ENCODE measurements at places on chromosomes 5 and 9.
A peak's percentile ranks its signal among the peaks of the same experiment; 100 is the strongest.

DNA sequence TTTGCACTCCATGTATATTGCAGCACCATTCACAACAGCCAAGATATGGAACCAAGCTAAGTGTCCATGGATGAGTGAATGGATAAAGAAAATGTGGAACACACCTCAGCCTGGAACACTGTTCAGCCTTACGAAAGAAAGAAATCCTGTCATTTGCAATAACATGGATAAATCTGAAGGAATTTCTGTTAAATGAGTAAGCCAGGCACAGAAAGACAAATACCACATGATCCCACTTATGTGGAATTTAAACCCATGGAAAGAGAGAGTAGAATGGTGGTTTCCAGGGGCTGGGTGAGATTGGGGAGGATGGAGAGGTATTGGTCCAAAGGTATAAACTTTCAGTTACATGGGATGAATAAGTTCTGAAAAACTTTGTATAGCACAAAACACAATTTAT, 228.9 kb upstream of the CD180 start:
- DNase-seq: no peak

DNA sequence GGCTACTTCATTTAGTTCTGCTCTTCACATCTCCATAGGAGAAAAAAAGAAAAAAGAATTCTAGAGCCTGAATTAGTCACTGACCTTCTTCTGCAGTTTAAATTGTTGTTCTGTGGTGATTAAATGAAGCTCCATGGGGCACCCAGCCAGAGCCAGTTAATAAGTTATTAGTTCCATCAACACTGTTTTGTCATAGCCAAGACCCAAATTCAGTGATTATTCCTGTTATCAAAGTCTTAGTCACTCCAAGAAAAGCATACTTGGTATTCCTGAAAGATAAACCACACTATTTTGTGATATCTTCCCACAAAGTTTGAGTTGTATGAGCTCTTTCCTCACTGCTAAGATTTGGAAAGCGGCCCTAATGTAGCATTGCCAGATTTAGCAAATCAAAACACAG, 134.8 kb upstream of the RGMB start:
- DNase-seq: no peak

GRCh38 chr9:109586993-109587392, 88.9 kb upstream of the PTPN3 start:
- DNase-seq: no peak

DNA sequence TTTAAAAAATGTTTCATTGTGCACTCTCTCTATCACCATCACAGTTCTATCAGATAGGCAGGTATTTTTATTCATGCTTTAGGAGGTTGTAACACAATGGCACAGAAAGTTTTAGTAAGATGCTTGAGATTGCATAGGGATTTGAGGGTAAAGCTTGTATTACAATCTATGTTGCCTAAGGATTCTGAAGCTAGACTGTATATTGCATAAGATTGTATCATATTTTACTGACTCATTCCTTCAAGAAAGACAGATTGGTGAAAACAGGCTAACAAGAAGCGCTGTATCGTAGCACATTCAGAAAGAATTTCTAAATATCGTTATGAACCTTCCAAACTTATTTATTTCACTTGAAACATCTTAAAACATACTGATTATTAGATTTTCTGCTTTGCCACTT, 577.7 kb downstream of the EBF1 start:
- DNase-seq: no peak

- DNase-seq: peak; percentile 34
These were observed 845 bp downstream of the ECSCR start for GRCh38 chr5:139461698-139462097.

DNA sequence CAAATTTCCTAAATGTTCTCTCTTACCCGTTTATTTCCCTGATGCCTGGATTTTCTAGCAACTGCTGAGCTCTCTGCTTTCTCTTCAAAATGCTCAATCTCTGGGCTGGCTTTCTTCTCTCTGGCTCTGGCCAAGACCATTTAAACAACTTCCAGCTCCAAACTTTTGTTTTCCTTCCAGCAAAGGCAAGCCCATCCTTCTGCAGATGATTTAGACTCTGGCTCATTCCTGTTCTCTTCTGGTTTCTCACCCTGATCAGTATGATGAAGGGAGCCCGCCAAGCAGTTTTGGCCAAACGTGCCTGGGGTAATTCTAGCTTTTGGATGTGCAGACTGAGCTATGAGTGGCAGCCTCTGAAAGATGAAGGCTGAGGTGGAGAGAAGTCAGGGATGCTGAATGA, 78.1 kb downstream of the HSPA4 start:
- DNase-seq: no peak

DNA sequence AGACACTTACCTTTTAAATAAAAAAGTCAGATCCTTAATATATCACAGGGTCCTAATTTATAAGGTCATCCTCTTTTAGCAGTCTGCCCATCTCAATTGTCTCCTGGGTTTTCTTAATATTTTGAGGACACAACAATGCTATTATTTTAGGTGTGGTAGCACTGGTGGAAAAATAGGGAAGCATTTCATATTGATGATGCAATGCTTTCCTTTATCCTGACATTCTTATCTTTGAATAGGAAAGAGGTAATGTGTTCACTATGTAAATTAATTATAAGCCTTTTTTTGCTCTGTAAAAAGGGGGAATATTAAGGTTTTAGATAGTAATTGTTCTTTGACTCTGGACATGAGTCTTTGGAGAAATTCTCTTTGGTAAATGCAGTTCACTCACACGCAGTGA, 164.7 kb downstream of the YTHDC2 start:
- no peak for DNase-seq

- no peak for DNase-seq
These were observed 1053.5 kb downstream of the NR2F1-AS1 start for GRCh38 chr5:92527311-92528078.

- DNase-seq: no peak
These were observed 164.2 kb downstream of the SEMA6A start for GRCh38 chr5:116410336-116410890.

DNA sequence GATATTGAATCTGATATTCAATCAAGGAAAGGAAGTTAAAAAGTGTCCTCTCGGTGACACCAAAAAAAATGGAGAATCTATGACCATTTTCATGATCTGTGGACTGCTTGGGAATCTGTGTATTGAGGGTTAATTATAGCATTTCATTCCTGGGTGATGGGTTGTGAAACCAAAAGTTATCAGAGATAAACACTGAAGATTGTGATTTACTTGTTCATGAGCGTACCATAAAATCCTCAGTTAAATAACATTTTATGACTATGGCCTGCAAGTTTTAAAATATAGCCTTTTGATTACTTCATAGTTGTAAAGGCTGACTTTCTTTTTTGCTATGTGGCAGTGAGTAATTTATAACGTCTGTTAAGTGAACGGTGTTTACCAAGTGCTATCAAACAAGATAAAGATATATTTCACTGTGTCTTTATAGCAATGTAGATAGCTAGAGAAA, 267.9 kb upstream of the SEMA6A start:
- no peak for DNase-seq

DNA sequence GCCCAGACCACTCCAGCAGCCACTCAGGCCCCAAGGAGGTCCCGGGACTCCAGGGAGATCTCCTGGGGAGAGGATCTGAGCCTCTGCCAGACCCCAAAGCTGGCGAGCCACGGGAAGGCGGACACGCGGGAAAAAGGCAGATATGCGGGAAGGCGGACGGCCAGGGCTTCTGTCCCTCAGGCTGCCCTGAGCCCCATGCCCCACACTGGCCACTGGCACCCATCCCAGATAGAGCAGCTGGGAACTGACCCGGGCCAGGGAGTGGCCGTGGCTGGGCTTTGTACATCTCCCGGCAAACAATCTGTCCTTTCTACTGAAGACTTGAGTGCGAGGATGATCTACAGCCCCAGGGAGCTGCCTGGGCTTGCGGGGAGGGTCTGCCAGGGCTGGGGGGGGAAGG, 21.1 kb upstream of the NOTCH1 start:
- DNase-seq: no peak

DNA sequence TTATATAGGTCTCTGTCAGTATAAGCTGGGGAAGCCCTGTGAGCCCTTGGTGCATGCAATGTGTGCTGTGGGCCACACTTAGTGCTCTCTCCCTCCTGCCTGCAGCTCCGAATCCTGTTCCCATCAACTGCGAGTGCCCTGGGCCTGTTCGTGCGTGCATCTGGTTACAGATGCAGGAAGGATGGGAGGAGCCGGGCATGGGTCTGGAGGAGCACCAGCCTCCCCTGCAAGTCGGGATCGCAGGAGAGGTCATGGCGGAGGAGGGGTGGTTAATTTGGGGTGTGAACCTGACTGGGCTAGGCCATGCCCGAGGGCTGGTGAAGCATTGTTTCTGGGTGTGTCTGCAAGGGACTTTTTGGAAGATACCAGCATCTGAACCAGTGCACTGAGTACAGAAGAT, 274.6 kb upstream of the IRX4 start:
- no peak for DNase-seq

DNA sequence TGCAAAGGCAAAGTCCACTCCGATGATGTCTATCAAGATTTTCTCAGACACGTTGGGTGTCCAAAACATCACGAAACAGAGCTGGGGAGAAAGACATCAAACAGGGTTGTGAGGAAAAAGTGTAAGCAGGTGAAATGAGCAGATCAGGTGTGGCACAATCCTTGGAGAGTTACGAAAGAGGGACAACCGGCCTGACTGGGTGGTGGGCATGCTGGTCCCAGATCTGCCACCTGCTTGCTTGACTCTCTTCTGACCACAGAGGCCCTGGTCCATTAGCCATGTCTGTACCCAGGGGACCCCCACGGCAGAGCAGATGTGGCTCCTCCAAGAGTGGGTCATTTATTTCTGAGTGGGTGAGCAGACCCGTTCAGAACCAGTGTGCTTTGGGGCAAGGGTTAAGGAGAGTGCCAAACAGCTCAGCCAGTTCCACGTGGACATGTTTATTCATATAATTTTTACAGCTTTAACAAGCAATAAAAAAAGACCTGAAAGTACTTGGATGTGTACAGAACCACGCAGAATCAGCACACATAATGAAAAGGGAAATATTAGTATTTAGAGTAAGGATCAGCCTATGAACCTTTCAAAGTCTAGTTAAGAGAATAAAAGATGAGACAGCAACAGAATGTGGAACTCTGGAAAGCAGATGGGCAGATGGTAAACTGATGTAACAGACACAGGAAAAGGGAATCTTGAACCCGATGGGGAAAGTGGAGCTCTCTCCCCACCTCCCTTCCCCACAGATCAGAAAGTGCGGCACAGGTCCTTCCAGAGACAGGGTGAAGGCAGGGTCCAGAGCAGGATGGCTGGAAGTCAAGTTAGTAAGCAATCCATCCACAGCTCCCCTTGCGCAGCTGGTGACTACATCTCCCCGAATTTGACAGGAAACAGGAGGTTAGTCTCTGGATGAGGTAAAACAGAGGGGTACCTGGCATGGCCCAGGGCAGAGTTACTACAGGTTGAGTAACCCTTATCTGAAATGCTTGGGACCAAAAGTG, 52.5 kb downstream of the OTULIN start:
- DNase-seq: no peak

DNA sequence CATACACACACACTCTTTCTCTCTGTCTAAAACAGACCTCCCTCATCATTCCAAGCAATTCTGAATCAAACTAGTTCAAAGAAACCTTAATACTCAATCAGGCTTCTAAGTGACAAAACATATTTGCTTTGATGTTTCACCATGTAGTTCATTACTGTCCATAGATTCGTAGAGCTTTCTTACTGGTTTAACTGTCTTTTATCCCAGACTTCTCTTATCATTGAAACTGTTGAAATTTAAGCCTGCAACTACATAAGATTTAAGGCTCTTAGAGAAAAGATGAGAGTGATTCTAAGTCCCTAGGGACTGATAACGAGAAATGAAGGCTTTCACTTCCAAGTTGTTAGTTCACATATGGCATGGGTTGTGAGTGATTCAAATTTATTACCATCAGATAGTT, 11.0 kb upstream of the PLAC8L1 start:
- no peak for DNase-seq

- DNase-seq: no peak
These were observed 11.5 kb downstream of the GPBP1 start for GRCh38 chr5:57185313-57185712.

GRCh38 chr9:105232207-105232606, 12.2 kb upstream of the SLC44A1 start:
- no peak for DNase-seq

DNA sequence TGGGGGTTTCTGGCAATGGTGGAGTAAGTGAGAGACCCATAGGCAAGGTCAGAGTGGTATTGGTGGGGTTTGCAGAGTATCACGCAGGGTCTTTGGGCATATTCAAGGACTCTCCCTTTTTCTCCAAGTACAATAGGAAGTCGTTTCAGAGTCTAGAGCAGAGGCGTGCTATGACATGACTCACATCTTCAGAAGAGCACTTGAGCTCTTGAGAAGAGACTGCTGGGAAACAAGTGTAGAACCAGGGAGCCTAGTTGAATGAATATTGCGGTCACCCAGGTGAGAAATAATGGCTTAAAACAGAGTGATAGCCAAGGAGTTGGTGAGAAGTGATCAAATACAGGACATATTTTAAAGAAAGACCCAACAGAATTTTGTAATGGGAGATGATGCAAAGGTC, 813.4 kb downstream of the TLE1 start:
- DNase-seq: no peak
